HCT116 (cell line): ENCODE measurements at places on chromosomes 7 and 10. TPM values are rescaled to one million over a fixed set of nuclear protein-coding genes. Genes with fewer than 3 reads are reported as not detected.

DNA sequence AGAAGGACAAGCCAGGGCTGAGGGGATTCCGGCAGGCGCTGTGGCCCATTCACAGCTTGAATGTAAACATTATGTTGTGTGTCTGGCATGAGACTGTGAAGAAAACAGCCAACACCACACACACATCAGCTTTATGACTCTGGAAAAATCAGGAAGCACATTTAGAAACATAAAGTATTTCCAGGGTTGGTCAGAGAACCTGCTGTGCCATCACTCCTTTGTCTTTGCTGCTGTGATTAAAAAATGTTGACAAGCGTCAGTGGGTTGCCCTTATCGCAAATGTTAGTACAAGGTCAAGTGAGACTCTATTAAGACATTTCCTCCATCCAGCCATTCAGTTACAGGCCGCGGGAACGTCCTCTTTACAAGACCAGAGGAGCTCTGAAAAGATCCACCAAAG is 95.4 kb downstream of the TAX1BP1 start:
- no peak for DNase-seq

GRCh38 chr10:114499116-114499515 is 94.8 kb upstream of the AFAP1L2 start:
- DNase-seq, result no peak

TES gene
- 129 TPM for total RNA-seq

- DNase-seq, result no peak
Measured at GRCh38 chr7:101971457-101971856, 154.0 kb downstream of the CUX1 start.

- no peak for DNase-seq
Measured at GRCh38 chr10:18157881-18158280, 17.7 kb downstream of the CACNB2 start.

DNA sequence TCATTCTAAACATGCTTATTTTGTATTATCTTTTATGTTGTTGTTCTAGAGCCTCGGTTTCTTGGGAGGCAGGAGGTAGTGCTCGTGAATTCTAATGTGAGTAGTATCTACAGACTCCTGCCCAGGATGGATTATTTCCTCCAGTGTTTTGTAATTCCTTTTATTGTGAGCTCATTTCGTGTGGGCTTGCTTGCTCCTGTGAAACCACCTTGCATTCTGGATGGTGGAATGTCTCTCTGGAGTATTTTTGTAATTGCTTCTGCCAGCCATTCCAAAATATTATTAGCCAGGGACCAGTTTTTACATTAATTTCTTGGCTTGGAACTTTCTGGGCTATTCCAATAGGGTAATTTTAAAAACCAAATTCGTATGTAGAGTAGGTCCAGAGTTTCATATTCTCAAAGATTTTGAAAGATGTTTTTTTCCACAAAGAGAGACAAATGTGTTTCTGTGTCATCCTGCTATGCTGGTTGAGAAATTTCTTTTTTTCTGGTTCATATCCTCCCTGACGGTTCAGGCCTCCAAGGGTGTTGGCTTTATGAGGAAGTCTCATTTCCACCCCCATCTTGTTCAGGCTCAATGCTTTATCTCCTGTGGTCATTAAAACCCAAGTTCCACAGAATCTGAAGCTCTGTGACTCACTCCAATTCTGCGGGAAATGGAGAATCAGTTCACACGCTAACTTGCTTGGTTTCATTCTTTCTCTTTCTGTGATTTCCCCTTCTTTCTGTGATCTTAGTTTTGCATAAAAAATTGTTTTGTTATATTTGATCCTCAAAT is 41.7 kb upstream of the CALD1 start:
- DNase-seq, result no peak

DNA sequence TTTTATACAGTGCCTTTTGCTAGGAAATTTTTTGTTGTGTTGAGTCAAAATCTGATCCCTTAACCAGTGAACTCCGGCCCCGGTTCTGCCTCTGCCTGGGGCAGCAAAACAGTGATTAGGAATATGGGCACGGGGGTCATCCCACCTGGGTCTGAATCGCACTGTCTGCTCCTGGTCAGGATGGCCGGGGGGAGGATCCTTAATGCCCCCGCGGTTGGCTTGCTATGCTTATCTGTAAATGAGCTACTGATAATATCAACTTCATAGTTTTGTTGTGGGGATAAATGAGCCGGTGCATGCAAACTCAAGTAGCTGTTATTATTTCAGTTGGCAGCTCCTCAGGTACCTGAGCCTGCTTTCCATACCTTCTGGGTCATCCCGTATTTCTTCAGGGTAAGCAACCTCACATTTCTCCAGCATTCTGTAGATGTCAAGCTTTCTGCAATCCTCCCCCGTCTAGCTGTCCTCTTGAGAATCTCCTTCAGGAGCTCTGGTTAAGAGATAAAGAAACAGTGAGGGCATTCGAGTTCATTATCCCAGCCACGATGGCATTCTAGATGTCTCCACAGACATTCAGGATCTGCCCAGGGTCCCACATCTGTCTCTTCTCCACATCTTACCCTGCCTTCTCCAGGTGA is 592.2 kb downstream of the SDK1 start:
- DNase-seq, result no peak

ENTPD1 gene
- total RNA-seq, result 0.37 TPM
